ENCODE measurements at places on chromosomes 3 and 15. TPM values are rescaled to one million over a fixed set of nuclear protein-coding genes. Genes with fewer than 3 reads are reported as not detected.

DNA sequence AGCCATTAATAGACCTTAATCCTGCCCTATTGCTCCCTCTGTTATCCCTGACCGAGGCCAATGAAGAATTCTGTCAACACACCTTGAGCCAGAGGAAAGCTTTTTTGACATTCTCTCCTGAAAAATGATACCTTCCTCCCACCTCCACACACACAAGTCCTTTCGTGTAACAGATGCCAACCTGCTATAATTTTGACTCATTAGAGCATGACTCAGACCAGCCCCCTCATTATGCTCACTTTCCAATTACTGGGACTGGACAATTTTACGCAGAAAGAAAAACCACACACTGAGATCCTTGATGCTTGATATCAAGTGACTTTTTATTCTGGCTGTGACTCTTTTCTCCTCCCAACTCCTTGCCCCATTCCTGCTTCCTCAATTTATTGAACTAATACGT, 50.9 kb downstream of the LSAMP start:
- DNase-seq: no peak

- no peak for DNase-seq
Observed at GRCh38 chr15:42499858-42500609, 4.6 kb downstream of the SNAP23 start.

- no peak for DNase-seq
Observed at GRCh38 chr3:72982609-72983366, 13.8 kb upstream of the PPP4R2 start.

DNA sequence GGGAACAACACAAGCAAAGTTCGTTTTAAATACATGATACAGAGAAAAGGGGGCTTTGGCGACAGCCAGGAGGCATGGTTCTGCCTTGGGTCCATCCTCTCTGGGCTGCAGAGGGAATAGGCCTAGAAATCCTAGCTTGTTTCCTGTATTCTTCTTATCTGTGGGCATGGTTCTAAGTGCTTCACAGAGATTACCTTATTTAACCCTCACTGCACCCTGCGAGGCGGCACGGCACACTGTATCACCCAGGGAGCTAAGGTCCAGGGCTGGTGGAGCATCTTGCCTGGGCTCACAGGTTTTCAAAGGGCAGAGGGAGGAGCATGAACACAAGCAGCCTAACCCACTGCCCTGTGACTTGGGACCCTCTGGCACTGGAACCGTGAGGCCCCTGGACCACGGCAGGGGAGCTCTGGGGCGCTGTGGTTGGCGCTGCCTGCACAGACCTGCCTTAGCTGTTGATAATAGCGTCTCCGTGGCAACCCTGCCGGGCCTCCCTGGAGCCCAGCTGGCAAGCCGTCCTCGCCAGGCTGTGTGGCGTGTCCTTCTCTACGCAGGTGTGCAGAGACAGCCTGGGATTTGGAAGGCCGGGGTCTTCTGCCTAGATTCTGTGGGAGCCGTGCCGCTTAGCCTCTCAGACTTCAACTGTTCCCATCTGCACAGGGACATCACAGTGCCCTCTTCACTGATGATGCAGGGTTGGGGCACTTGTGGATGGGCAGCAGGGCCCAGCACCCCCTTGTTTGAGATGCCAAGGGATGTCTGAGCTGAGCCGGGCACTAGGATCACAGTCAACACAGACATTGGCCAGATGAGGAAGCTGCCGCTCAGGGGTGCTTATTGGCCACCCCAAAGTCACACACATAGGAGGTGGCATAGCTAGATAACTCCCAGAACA, 154.6 kb upstream of the TLE3 start:
- DNase-seq: no peak

DNA sequence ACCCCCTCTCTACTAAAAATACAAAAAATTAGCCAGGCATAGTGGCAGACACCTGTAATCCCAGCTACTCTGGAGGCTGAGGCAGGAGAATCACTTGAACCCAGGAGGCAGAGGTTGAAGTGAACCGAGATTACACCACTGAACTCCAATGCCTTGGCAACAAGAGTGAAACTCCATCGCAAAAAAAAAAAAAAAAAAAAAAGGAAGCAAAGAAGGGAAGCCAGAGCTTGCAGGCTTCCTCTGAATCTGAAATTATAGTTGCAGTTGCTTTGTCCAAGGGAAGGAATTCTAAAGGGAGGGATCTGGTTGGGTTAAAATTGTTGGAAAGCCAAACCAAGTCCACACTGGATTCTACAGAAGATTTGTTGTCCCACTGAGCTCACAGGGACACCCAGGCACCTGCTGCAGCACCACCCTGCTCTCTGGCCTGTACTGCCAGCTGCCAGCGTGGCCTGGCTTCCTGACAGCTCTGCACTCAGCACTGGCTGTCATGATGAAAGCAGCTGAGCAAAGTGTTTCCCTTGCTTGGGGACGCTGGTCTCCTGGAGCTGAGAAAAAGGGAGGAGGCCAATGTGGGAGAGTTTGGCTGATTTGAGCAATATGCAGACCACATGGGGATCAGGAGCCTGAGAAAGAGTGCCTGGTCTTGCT, 88.8 kb upstream of the HES1 start:
- no peak for DNase-seq

DNA sequence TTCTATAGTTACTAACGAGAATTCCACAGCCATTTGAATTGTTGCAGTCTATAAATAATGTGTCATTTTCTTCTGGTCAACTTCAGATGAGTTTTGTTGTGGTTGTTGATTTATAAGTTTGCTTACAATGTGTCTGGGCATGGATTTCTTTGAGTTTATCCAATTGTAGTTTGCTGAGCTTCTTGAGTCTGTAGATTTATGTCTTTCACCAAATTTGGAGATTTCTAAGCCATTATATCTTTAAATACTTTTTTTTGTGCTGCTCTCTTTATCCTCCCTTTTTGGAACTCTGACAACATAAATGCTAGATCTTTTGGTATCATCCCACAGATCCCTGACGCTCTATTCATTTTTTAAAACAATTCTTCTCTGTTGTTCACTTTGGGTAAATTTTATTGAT, 63.2 kb upstream of the NDUFB4 start:
- no peak for DNase-seq

DNA sequence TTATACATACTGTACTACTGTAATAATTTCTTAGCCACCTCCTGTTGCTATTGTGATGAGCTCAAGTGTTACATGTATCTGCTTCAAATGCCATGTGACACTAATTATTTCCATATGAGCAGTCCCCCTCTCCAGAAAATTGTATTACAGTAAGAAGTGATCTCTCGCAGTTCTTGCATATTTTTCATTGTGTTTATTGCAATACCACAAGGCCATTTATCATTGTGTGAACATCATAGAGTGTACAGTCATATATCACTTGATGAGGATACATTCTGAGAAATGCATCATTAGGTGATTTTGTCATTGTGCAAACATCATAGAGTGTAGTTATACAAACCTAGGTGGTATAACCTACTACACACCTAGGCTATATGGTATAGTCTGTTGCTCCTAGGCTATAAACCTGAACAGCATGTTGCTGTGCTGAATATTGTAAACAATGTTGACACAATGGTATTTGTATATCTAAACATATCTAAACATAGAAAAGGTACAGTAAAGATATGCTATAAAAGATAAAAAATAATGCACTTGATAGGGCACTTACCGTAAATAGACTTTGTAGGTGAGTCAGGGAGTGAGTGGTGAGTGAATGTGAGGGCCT, 189.6 kb upstream of the MLF1 start:
- no peak for DNase-seq

GRCh38 chr3:28606283-28606682, 257.7 kb upstream of the AZI2 start:
- DNase-seq: no peak

DNA sequence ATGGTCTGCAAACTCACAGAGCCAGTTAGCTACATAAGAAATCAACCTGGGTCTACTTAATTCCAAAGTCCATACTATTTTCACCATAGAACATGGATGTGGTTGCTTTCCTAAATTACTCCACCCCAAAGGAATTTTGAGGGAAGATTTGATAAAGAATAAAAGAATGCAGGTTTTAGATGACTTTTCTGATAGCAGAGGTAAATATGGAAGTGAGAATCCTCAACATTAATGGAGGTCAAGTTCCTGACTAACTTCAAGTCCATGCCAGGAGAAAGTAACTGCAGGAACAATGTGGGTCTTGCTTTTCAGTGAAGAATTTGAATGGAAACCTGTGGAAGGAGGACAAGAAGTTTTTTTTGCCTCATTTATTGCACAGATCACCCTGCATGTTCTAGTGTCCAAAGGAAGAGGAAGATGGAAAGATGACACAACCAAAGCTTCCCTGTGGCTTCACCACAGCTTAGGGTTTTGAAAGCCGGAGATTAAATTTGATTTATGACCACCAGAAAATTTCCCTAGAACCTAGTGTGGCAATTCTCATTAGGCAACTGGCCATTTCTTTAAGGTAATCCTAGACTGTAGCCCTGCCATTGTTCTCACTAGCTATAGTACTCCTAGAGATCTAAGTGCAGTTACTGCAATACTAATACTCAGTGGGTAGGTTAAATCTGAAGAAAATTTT, 429.7 kb downstream of the RAP2B start:
- DNase-seq: no peak

- DNase-seq: no peak
Observed at GRCh38 chr3:64138656-64139375, 86.5 kb downstream of the PRICKLE2 start.

- no peak for DNase-seq
Observed at GRCh38 chr3:183967693-183968092, 50.0 kb downstream of the ABCC5 start.

DNA sequence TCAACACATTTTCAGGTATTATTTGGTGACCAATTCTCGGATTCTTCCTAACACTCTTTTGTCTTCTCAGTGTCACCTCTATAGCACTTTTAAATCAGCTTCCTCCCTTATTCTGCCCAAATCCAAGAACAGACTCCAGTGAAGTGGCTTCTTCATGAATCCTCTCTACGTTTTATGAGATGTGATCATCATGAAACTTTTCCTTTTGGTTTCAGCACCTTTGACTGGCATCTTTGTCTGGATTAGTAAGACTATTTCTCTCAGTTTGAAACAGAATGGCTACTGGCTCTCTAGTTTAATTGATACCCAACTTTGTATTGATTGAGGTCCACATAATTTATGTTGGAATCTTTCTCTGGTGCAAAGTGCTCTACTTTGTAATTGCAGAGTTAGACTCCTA, 45.6 kb downstream of the CMC1 start:
- no peak for DNase-seq

DNA sequence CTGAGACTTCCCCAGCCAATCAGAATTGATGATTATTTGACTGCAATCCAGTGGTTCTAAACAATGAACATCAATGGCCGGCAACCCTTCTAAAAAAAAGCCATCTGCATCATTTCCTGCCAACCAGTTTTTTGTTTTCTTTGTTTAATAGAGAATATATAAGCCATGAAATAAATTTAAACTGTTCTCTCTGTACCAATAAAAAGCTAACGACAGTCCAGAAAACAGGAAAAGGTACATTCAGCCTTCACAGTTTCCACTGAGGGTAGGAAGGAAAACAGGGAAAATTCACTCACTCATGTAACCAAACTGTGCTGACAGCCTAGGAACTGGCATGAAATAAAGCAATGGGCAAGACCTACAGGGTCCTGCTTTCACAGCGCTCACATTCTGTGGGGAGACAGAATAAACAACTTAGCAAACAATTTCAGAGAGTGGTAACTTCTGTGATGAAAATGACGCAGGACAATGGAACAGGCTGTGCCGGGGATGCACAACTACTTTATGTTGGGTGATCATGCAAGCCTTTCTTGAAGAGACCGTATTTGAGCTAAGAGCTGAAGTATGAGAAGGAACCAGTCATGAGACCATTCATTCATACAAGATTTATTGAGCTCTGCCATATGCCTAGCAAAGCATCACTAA, 630.1 kb downstream of the MAGI1 start:
- DNase-seq: peak; percentile 39

GRCh38 chr3:115040673-115041286, 106.3 kb downstream of the ZBTB20 start:
- DNase-seq: peak; percentile 29

GRCh38 chr15:69703532-69704187, 251.0 kb downstream of the RPLP1 start:
- no peak for DNase-seq

DNA sequence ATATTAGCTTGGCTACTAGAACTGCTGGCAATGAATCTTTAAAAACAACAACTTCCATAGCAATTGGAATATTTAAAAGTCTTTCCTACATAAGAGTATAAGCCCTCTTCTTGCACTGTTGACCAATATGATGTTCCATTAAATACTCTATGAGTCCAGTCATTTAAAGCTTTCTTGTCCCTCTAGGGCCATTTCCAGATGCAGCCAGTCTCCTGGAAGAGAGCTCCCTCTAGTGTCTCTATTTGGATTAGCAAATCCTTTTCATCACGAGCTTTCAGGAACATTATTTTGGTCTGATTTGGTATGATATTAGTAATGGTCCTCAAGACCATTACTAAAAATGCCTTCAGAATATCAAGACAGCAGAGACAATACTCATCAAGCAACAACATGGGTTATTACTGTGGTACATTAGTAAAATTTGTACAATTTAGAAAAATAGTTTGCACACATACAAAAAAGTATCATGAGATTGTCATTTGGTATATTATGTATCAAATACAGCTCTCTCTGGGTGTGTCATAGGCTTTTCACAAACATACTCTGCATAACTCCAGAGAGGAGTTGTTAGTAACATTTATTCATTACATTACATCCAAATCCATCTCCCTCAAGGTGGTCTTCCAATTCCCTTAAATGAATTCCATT, 101.3 kb downstream of the DPH6 start:
- peak; percentile 57 for DNase-seq

DNA sequence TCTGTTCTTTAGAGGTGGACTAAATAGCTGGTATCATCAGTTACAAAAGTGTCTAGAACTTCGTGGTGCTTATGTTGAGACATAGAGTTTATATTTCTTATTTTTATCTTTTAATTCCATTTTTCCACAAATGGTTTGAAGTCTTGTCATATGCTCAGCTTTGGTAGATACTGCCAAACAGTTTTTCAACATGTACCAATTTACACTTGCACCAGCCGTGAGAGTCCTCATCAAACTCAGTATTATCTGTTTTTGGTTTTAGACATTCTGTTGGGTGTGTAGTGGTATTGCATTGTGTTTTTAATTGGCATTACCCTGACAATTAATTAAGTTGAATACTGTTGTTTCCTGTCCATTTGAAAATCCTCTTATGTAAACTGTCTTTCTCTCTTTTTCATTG, 16.7 kb downstream of the ISLR2 start:
- DNase-seq: no peak

- DNase-seq: no peak
Observed at GRCh38 chr15:42010434-42010833, 10.4 kb downstream of the PLA2G4E start.

ACP3 gene
- total RNA-seq: not detected

SPATA12 gene
- total RNA-seq: 0.18 TPM

FGD5 gene
- 72.1 TPM for total RNA-seq

AQP9 gene
- total RNA-seq: not detected
